ENCODE measurements at places on chromosomes 1 and 21.

DNA sequence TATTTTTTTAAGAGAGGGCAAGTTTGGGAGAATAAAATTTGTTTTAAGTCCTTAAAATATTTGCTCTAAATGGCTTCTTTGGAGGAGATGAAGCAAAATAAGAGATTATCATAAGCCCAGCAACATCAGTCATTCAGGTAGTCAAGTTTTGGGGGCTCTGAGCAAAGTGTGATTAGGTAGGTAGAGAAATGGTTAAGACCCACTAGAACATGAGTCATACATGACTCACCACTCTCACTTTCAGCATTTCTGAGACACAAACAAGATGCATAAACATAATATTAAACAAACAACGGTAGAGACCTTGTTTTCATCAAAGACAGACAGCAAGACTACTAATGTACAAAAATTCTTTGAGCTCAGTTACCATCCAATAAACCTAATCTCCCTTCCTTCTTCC lies 272.2 kb downstream of the LMO4 start:
- no peak for DNase-seq

DNA sequence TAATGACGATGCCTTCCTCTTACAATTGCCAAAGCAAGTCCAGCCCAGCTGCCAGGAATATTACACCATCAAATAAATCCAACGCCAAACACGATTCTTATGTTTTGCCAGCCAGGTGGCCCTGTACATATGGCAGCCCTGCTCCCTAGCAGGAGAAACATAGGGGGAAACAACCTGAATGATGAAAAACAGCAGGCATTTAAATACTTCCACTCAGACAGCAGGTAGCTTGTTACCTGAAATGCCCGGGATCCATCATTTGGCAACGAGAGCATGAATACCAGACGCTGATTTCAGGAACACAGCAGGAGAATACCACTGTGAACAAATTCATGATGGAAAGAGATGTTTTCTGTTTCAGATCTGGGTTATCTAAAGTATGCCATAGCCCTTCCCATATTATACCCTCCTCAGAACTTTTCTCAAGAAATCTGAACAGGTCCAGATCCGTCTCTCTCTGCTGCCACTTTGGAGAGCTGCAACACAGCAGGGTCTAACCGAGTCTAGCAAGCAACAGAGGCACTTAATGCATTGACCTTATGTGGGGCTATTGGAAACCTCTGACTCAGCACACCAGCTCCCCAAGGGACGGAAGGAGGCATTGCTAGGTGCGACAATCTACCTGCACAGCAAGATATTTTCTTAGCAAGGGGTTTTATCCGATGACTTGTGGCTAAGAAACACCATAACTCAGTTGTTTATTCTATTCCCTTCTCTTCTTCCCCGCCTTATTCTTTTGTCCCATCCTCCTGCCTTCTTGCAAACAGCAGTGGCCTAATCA lies 166.3 kb downstream of the BARHL2 start:
- no peak for DNase-seq

GRCh38 chr1:84374991-84375696 lies 23.1 kb upstream of the DNASE2B start:
- no peak for DNase-seq

- DNase-seq, result peak; percentile 16
Measured at GRCh38 chr1:185850366-185850765, 116.2 kb downstream of the HMCN1 start.

DNA sequence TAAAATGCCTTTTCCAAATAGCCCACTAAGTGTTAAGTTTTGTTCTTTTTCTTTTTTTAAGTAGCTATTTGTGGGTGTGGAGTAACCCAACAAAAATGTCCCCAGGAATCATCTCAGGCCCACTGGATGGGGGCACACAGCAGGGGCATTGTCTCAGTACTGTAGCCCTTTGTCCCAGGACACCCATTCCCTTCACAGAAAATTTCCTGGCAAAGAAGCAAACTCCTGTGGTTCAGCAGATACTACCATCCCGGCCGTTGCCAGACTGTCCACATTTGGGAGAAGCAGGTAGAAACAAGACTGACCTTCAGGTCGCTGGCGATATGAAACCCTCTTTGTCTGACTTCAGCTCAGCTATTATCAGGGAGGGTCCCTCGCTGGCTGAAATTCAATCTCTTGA lies 23.7 kb upstream of the SRRM1 start:
- no peak for DNase-seq

DNA sequence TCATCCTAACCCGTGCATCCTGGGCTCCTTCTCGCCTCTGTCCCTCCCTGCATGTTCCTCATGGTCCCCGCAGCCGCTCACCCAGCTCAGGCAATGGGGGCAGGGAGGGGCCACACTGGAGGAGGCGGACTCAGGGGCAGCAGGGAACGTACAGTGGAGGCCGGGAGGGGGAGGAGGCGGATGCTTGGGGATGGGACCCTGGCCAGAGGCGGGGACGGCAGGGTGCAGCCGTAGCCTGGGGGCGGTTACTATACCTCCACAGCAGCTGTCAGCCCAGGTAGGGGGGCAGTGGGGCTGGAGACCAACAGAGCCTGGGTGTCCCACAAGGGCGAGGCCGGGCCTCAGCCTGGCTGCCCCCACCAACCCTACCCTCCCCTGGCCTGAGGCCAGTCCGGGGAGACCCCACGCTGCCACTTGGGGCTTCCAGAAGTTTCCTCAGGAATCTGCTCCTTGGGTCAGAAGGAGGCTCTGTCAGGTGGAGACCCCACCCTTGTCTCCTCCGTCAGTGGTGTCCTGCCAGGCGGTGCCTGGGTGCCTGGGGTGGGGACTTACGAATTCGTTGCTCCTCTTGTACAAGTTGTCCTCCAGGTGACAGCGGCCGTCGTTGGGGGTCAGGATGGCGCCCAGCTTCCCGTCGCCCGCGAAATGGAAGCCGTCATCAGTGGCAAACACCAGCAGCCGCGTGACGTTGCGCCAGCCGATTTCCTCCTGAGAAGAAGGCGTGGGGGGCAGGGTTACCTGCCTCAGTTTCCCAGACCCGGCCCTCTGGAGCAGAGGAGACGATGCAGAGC lies 20.7 kb downstream of the ITGB2 start:
- no peak for DNase-seq

GRCh38 chr1:64686828-64687724 lies 57.8 kb upstream of the RAVER2 start:
- DNase-seq, result peak; percentile 53

DNA sequence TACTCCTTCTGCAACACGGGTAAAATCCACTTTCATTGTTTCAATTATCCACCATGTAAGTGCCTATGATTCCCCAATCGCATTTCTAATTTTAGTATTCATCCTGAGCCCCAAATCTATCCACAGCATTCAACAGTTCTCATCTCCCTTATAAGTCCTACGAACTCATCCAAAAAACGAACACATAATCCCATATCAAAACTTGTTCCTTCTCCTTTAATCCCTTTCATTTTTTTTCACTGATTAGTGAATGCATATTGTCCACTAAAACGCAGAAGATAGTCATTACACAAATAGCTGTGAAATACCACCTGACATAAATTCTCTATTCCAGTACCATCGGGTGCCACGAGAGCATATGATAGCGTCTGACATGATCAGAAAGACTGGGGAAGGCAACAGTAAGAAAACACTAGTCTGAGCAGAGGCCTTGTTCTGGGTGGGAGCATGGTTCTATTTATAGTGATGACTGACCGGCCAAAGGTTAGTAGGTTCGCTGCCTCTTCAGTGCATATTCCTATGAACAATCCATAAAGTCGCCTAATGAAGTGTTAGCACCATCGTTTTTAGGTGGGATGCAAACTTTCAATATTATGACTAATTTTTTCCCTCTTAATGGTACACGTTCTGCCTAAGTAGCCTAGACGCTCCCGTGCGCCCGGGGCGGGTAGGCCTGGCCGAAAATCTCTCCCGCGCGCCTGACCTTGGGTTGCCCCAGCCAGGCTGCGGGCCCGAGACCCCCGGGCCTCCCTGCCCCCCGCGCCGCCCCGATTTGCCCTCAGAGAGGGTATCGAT lies 648 bp downstream of the ATP5PF start:
- DNase-seq, result peak; percentile 22

Measured in AG08396 (cell line).